ENCODE measurements at places on chromosomes 16 and 17. TPM values are rescaled to one million over a fixed set of nuclear protein-coding genes. Genes with fewer than 3 reads are reported as not detected.

Gene RHBDL1
- 2.7 TPM for polyA plus RNA-seq

Gene CES5A
- polyA plus RNA-seq, result not detected

Gene KRTAP2-2
- not detected for polyA plus RNA-seq

Gene ADAP2
- 4.2 TPM for polyA plus RNA-seq

Gene DERL2
- 83.6 TPM for polyA plus RNA-seq

Gene TP53TG3F
- not detected for polyA plus RNA-seq

DNA sequence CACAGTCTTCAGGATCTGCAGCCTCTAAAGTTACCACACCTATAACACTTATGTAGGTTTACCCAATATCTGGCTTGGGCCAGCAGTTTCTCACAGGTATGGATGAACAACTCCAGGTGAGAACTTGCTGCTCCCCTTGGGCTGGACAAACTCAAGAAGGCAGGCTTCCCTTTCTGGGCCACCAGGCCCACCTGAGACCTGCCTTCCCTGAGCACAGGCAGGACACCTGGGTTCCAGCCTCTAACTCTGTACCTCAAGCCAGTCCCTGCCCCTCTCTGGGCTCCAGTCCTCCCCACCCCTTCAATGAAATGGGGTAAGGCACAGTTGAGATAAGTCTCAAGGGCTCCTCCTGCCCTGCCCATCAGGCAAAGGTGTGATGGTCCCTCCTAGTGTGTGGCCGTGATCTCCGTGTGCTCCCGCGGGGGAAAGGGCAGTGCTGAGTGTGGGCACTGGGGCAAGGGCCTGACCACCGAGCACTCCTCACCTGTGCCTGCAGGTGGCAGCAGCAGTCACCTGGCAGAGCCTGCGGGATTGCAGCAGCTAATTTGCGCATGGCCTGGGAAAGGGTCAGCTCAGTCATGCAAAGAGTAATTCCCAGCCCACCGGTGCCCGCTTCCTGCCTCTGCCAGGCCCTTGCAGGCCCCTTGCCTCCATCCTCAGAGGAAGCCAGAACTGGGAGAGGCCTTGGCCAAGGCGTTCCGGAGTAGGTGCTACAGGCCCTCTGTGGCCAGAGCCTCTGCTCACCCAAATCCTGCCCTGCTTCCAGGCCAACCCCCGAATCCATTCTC lies 28.2 kb upstream of the ADGRG1 start:
- no peaks in the 10 kb centered on the region for H3K36me3 ChIP-seq
- DNase-seq, result no peak
- no peaks in the 10 kb centered on the region for H3K27me3 ChIP-seq
- no peaks in the 10 kb centered on the region for H3K4me1 ChIP-seq
- H3K4me3 ChIP-seq, result no peak overlapping the region
- no peak overlapping the region for H3K27ac ChIP-seq

DNA sequence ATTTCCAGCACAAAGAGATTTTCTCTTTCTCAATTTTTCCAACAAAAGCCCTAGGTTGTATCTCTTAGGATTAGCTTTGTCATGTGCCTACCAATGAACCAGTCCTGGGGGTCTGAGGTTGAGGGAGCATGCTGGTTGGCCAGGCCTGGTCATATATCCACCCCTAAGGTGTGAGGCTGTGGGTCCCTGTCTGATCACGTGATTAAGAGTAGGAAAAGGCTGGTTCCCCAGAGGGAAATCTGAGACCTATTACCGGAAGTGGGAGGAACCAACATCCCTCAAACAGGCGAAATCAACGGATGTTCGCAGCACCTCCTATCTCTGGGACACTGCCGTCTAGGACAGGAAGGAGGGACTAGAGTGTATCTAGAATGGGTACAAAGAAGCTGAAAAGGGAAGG lies 185.7 kb upstream of the IRX5 start:
- no peak for DNase-seq
- H3K27ac ChIP-seq, result no peak overlapping the region
- H3K4me1 ChIP-seq, result no peaks in the 10 kb centered on the region
- no peaks in the 10 kb centered on the region for H3K27me3 ChIP-seq
- no peak overlapping the region for H3K4me3 ChIP-seq
- H3K36me3 ChIP-seq, result no peaks in the 10 kb centered on the region

DNA sequence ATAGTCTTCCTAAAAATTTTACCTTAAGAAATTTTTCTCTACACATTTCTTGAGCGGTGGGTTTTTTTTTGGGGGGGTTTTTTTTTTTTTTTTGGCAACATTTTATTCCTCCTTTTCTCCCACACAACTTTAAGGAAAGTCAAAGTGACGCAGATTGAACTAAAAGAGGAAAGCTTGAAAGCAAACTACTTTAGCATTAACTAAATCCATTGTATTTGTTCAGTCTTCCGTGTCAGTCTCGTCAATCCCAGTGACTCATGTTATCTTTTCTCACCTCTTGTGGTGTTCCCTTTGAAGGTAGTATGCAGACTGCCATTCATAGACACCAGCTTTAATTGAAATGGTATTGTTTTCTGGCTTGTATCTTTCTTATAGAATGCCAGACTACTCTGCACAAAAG lies 39.3 kb downstream of the TADA2A start:
- DNase-seq, result no peak
- peak overlapping the region; percentile 2 for H3K27ac ChIP-seq
- no peak overlapping the region for H3K4me3 ChIP-seq
- peaks cover 3% of the 10 kb centered on the region for H3K36me3 ChIP-seq

DNA sequence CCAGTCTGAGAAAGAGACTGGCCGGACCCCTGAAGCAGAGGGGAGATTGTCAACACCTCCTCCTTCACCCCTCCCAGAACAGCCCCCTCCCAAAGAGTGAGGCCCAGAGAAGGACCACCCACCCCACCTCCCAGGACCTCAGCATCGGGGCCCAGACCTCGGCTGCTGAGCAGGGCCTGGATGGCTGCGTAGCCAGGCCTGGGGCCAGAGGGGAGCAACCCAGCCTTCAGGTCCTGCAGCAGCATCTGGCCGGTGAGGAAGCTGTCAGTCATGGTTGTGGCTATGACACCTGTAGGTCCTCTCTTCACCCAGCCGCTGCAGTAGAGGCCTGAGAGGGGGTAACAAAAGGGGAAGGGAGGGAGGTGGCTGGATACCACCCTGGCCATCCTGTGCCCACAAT lies 3.2 kb upstream of the GRIN2C start:
- no peak overlapping the region for H3K27ac ChIP-seq
- H3K36me3 ChIP-seq, result no peaks in the 10 kb centered on the region
- peaks cover 41% of the 10 kb centered on the region for H3K27me3 ChIP-seq
- H3K4me3 ChIP-seq, result no peak overlapping the region
- DNase-seq, result no peak

DNA sequence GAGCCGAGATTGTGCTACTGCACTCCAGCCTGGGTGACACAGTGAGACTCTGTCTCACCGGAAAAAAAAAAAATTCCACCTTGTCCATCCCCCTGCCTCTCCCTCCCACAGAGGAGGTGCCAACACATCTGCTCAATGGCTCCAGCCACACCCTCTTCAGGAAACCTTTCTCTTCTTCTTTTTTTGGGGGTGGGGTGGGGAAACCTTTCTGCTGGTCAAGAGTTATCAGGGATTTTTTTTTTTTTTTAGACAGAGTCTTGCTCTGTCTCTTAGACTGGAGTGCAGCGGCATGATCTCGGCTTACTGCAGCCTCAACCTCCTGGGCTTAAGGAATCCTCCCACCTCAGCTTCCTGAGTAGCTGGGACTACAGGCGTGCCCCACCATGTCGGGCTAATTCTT lies 18.7 kb downstream of the TNS4 start:
- H3K4me3 ChIP-seq, result no peak overlapping the region
- H3K27ac ChIP-seq, result peak overlapping the region; percentile 96
- peaks cover 92% of the 10 kb centered on the region for H3K36me3 ChIP-seq
- H3K27me3 ChIP-seq, result no peaks in the 10 kb centered on the region
- DNase-seq, result peak; percentile 66

DNA sequence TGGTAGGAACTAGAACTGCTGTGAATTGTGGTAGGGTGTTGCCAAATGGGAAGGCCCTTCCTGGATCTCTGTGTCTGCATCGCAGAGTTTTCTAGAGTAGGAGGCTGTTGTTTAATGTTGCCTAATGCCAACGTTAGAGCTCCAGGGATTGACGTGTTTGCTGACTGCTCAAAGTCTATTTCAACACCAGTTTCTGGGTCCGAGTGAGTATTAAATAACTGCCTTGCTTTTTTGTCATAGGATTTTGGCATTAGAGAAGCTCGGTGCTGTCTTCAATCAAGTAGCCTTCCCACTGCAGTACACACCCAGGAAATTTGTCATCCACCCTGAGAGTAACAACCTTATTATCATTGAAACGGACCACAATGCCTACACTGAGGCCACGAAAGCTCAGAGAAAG lies 40.0 kb downstream of the SF3B3 start:
- no peak for DNase-seq
- H3K4me1 ChIP-seq, result peaks cover 10% of the 10 kb centered on the region
- H3K27ac ChIP-seq, result no peak overlapping the region
- no peaks in the 10 kb centered on the region for H3K27me3 ChIP-seq
- no peak overlapping the region for H3K4me3 ChIP-seq
- H3K36me3 ChIP-seq, result peaks cover 30% of the 10 kb centered on the region

DNA sequence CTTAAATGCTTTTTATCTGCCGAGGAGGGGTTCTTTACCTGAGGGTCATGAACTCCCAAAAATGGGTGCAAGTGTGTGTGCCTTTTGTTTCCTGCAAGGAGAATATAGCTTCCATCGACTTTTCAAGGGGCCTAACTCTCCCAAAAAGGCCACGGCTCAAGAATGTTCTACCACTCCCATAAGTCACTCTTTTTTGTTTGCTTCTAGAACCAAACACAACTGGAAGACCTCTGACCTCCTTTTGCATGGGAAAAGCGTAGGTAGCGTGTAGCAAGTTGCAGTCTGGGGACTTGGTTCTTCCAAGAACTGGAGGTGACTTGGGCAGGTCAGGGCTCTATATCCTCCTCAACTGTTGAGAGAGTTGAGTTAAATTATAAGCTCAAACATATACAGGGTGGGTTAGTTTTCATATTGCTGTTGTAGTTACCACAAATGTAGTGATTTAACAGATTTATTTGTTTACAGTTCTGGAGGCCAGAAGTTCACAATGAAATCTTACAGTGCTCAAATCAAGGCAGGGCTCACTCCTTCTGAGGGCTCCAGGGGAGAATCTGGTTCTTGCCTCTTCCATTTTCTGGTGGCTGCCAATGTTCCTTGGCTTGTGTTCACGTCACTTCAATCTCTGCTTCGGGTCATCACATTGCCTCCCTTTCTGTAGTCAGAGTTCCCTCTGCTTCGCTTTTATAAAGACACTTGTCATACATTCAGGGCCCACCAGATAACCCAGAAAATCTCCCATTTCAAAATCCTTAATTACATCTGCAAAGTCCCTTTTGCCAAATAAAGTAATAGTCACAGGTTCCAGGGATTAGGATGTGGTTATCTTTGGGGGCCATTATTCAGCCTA lies 1.4 kb downstream of the TMEM97 start:
- DNase-seq, result no peak
- peak overlapping the region; percentile 68 for H3K27ac ChIP-seq
- no peaks in the 10 kb centered on the region for H3K27me3 ChIP-seq
- H3K4me3 ChIP-seq, result peak overlapping the region; percentile 61
- peaks cover 22% of the 10 kb centered on the region for H3K4me1 ChIP-seq
- H3K36me3 ChIP-seq, result no peaks in the 10 kb centered on the region

DNA sequence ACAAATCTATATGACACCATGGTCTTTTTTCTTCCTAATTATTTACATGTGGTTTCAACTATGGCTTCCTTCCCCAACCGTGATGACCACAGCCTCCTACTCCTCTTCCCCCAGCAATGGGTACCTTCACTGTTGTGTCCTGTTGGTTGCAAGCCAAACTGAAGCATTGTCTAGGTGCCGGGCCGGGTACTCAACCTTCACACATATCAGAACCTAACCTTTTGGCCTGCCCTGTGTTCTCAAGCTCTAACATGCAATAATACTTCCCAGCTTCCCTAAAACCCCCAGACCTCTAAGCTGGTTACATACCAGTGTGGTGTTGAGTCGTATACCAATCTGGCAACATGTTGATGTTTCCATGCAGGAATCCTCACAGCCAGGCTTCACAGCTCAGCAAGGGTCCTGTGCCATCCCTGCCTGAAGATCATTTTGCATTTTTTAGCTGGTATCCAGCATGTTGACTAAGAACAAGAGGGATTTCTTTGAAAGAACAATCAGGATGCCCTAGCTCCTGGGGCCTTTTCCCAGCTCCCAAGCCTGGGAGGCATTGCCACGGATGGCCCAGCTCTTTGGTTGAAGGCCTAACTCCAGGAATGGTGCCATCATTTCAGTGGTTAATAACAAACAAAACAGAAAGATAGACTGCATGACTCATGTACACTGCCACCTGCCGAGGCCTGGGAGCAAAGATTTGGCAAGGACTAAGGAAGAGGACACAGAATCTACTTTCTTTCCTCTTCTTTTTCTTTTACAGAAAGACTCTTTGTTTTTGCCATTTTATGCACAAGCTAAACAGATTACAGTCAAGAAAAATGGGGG lies 373.7 kb upstream of the SALL1 start:
- H3K4me3 ChIP-seq, result no peak overlapping the region
- no peaks in the 10 kb centered on the region for H3K4me1 ChIP-seq
- H3K36me3 ChIP-seq, result no peaks in the 10 kb centered on the region
- no peak overlapping the region for H3K27ac ChIP-seq
- DNase-seq, result no peak
- no peaks in the 10 kb centered on the region for H3K27me3 ChIP-seq

GRCh38 chr17:5237541-5238016 lies 2.9 kb upstream of the SCIMP start:
- no peak overlapping the region for H3K27ac ChIP-seq
- H3K4me3 ChIP-seq, result no peak overlapping the region
- H3K27me3 ChIP-seq, result no peaks in the 10 kb centered on the region
- no peaks in the 10 kb centered on the region for H3K36me3 ChIP-seq
- DNase-seq, result no peak

DNA sequence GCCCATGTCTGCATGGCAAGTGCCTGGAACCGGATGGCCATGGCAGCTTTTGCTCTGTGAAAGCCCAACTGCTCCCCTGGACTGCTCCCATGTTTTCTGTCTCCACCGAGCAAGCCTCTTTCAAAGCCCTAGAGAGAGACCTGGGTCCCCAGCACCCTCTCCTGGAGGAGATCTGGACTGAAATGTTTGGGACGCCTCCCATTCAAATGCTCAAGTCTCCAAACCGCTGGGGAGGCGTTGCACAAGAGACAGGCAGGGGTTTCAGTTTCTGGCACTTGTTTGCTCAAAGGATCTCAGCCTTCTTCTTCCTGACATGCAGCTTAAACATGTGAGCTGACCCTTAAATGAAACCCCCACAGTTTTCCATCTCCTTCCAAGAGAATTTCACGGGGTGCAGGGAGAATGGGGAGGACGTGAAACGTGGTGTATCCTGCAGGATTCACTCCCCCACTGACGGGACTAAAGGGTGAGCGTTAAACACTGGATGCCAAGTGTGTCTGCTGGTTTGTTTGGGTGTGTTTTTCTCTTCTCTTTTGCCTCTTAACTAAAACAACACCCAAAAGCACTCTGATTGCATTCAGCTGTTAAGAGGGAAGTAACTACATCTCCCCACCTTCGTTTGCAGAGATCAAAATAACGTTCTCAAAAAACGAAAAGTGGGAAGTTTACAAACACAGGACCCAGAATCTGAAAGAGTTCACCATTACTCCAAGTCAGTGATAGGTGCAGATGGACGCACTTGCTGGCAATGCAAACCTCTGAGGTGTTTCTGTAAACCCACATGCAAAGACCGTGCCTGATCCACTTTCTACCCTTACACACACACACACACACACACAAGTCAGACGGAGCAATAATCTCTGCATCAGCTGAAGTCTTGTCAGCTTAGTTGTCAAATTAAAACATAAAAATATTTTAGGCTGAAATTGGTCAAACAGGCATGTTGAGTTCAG lies 256.9 kb downstream of the C16orf95 start:
- H3K4me3 ChIP-seq, result no peak overlapping the region
- H3K27ac ChIP-seq, result no peak overlapping the region
- H3K27me3 ChIP-seq, result peaks cover 2% of the 10 kb centered on the region
- no peaks in the 10 kb centered on the region for H3K4me1 ChIP-seq

GRCh38 chr16:56277075-56277474 lies 85.8 kb downstream of the GNAO1 start:
- H3K4me1 ChIP-seq, result no peaks in the 10 kb centered on the region
- H3K27me3 ChIP-seq, result peaks cover 6% of the 10 kb centered on the region
- H3K36me3 ChIP-seq, result no peaks in the 10 kb centered on the region
- no peak overlapping the region for H3K27ac ChIP-seq
- no peak for DNase-seq
- no peak overlapping the region for H3K4me3 ChIP-seq
